GM12878 (cell line): ENCODE measurements at places on chromosomes 6 and 20. TPM values are rescaled to one million over a fixed set of nuclear protein-coding genes. Genes with fewer than 3 reads are reported as not detected.

DNA sequence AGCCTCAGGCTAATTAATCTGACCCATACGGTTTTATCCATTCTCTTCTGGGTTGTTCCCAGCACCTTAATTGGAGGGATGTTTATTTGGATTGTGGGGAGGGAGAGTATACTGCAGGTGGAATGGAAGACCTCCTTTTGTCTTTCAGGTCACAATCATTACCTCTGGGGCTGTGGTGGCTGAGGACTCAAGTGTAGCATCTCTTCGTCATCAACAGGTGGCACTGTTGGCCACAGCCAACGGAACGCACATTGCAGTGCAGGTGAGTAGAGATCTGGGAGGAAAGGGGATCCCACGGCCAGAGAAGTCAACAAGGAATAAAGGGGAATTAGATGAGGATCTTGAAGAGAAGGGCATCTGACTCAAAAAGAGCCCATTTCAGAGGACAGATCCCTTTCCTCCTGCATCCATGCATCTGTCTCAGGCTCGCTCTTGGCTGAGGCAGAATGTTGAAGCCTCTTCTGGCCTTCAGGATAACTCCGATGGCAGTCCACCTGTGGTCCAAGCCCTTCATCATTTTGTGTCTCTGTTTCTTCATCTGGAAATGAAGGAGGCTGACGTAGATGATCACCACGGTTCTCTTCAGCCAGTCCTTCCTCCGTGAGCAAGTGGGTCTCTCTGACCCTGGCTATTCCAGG, 3.2 kb upstream of the DEF6 start:
- H3K27me3 ChIP-seq = no peaks in the 10 kb centered on the region
- H3K27ac ChIP-seq = no peak overlapping the region
- H3K36me3 ChIP-seq = peaks cover 4% of the 10 kb centered on the region
- DNase-seq = no peak
- no peak overlapping the region for H3K4me3 ChIP-seq
- H3K4me1 ChIP-seq = peaks cover 7% of the 10 kb centered on the region

- DNase-seq = no peak
- no peak overlapping the region for H3K4me3 ChIP-seq
- H3K27me3 ChIP-seq = no peaks in the 10 kb centered on the region
- no peak overlapping the region for H3K27ac ChIP-seq
- H3K4me1 ChIP-seq = no peaks in the 10 kb centered on the region
These were observed 127.4 kb downstream of the ZNF217 start for GRCh38 chr20:53466279-53466678.

DNA sequence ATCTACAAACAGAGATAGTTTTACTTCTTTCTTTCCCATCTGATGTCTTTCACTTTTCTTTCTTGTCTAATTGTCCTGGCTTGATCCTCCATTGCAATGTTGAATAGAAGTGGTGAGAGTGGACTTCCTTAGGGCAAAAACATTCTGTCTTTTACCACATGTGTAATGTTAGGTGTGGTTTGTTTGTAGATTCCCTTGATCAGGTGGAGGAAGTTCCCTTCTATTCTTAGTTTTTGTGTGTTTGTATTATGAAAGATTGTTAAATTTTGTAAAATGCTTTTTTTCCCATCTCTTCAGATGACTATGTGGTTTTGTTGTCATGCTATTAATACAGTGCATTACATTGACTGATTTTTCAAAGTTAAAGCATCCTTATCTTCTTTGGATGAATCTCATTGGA, 41.6 kb upstream of the DUSP22 start:
- peaks cover 37% of the 10 kb centered on the region for H3K4me1 ChIP-seq
- no peaks in the 10 kb centered on the region for H3K27me3 ChIP-seq
- no peak for DNase-seq
- no peak overlapping the region for H3K4me3 ChIP-seq
- H3K36me3 ChIP-seq = no peaks in the 10 kb centered on the region

DNA sequence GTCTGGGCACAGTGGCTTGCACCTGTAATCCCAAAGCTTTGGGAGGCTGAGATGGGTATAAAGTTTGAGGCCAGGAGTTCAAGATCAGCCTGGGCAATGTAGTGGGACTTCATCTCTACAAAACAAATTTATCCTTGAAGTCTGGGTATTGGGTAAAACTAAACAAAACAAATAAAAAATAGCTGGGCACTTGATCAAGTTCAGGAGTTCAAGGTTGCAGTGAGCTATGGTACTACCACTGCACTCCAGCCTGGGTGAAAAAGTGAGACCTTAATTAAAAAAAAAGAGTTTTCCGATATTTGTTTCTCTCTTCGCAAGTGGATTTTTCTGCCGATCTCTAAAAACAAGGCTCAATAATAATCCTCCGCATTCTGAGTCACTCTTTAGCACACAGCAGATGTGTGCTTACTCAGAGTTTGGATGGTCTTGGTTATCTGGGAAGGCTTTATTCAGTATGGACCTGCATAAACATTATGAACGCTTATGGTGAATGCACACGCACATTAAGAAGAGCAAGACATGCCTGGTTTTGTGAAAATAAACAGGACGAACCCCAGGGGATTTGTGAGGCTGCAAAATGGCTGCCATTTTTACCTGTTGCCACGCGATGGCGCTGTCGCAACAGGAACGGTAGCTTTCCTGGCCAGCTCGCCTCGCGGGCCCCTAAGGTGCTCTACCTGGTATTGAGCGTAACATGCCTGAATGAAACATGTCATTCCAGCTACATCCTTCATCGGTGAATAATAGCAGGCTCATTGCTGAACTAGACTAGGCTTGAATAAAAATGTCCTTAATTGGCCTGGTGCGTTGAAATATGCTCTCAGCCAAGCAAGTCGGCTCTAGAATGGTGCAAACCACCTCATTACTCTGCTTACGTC, 6.0 kb downstream of the OPN5 start:
- H3K27me3 ChIP-seq = peaks cover 2% of the 10 kb centered on the region; the same call in 1 of the 2 replicates
- no peak overlapping the region for H3K27ac ChIP-seq
- H3K4me3 ChIP-seq = no peak overlapping the region
- H3K4me1 ChIP-seq = no peaks in the 10 kb centered on the region

The EPB41L1 gene
- 0.27 and 0.76 TPM in 2 replicates for polyA plus RNA-seq

The PTPRT gene
- polyA plus RNA-seq = not detected in 2 replicates

GRCh38 chr6:41111017-41111416, 38.2 kb downstream of the NFYA start:
- H3K4me1 ChIP-seq = no peaks in the 10 kb centered on the region
- DNase-seq = no peak
- H3K36me3 ChIP-seq = no peaks in the 10 kb centered on the region
- H3K27ac ChIP-seq = no peak overlapping the region
- no peaks in the 10 kb centered on the region; the same call in 1 of the 2 replicates for H3K27me3 ChIP-seq
- no peak overlapping the region for H3K4me3 ChIP-seq

The YWHAB gene
- 323 and 350 TPM in 2 replicates for polyA plus RNA-seq

The LAMA5 gene
- 1.4 and 1.6 TPM in 2 replicates for polyA plus RNA-seq

GRCh38 chr6:110355727-110356126, 2.4 kb downstream of the METTL24 start:
- no peak overlapping the region for H3K27ac ChIP-seq
- no peaks in the 10 kb centered on the region for H3K36me3 ChIP-seq
- no peak for DNase-seq

DNA sequence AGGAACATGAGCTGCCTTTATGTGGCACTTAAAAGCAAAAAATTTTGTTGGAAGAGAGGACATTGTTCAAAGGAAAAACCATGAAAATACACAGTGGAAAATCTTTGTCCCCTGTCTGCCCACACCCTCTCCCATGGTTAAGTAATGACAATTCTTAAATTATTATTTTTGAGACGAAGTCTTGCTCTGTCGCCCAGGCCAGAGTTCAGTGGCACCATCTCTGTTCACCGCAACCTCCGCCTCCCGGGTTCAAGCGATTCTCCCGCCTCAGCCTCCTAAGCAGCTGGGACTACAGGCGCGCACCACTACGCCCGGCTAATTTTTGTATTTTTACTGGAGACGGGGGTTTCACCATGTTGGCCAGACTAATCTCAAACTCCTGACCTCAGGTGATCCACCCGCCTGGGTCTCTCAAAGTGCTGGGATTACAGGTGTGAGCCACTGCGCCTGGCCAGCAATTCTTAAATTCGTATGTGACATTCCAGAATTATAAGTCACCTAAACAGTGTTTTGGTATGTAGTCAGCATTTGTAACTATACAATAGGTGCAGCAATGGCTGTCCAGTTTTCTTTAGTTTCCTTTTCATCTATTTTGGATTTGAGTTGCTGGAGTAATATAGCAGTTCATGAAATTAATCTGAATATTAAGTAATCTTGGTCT, 636 bp upstream of the SSR1 start:
- no peaks in the 10 kb centered on the region for H3K27me3 ChIP-seq
- peak overlapping the region; percentile 48 for H3K4me3 ChIP-seq
- H3K4me1 ChIP-seq = peaks cover 6% of the 10 kb centered on the region
- H3K27ac ChIP-seq = peak overlapping the region; percentile 82
- no peak for DNase-seq

The PBOV1 gene
- polyA plus RNA-seq = not detected in 2 replicates

- H3K4me3 ChIP-seq = no peak overlapping the region
- H3K36me3 ChIP-seq = no peaks in the 10 kb centered on the region
- H3K27ac ChIP-seq = no peak overlapping the region
- no peak for DNase-seq
- no peaks in the 10 kb centered on the region for H3K27me3 ChIP-seq
These were observed 623 bp upstream of the SNX9 start for GRCh38 chr6:157822245-157823000.

The UNC93A gene
- not detected in 2 replicates for polyA plus RNA-seq

DNA sequence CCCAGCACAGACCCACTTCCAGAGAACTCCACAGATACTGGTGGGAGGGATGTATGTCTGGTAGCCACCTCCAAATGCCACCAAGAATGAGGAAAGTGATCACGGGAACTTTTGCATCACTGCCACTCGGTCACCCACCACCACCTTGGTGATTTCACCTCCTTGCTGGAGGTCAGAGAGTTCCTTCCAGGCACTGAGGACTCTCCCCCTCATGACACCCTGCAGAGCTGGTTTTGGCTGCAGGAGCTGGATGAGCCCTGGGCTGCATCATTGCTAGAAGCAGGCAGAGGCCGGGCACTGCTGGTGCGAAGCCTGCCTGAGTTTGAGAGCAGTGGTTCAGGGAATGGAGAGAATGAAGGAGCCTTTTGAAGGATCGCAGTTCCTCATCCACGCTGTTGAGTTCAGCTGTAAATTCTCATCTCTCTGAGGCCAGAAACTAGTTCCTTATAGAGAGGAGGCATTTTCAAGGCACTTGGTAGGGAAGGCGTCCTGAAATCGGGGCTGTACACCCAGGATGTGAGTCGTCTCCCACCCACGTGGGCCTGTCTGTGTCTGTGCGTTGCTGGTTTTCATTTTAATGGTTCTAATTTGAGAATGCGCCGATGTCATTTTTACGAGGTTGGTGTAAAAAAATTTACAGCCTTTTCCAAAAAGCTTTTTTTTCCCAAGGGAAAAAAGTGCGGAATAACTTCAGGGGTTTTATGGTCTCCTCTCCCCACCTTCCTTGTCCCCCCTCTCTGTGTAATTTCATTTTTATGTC, 25.0 kb downstream of the FOXP4 start:
- peaks cover 12% of the 10 kb centered on the region for H3K36me3 ChIP-seq
- H3K27me3 ChIP-seq = no peaks in the 10 kb centered on the region
- no peak for DNase-seq

GRCh38 chr6:148945301-148946021, 198.6 kb downstream of the UST start:
- DNase-seq = no peak
- no peaks in the 10 kb centered on the region for H3K4me1 ChIP-seq
- H3K27ac ChIP-seq = no peak overlapping the region
- H3K36me3 ChIP-seq = no peaks in the 10 kb centered on the region

GRCh38 chr6:106452628-106453027, 92.1 kb downstream of the CRYBG1 start:
- H3K36me3 ChIP-seq = no peaks in the 10 kb centered on the region
- H3K4me1 ChIP-seq = peaks cover 7% of the 10 kb centered on the region
- DNase-seq = no peak
- H3K27ac ChIP-seq = no peak overlapping the region

The MYO6 gene
- 26.8 and 27.7 TPM in 2 replicates for polyA plus RNA-seq

GRCh38 chr20:49252556-49253350, 25.1 kb downstream of the ZNFX1 start:
- no peak for DNase-seq
- no peak overlapping the region for H3K27ac ChIP-seq
- no peak overlapping the region for H3K4me3 ChIP-seq
